Sciatic nerve (tissue), 2 donors: ENCODE measurements at places on chromosomes 13 and 19. TPM values are rescaled to one million over a fixed set of nuclear protein-coding genes. Genes with fewer than 3 reads are reported as not detected.

LMTK3 gene
- 0.76 TPM for total RNA-seq

CNMD gene
- total RNA-seq: 0.27 TPM

SLC5A5 gene
- not detected for total RNA-seq

SMIM24 gene
- not detected for total RNA-seq

C19orf85 gene
- total RNA-seq: not detected

ZNF607 gene
- total RNA-seq: 11.5 TPM

NR1H2 gene
- total RNA-seq: 73.7 TPM

CPB2 gene
- not detected for total RNA-seq

FXYD1 gene
- 460 TPM for total RNA-seq

PNMA8B gene
- total RNA-seq: 3.6 TPM

CD79A gene
- total RNA-seq: 2.1 TPM

PAN3 gene
- 54.0 TPM for total RNA-seq

FCAR gene
- total RNA-seq: 5.2 TPM

SEMA6B gene
- 28.2 TPM for total RNA-seq

KCNC3 gene
- 2.7 TPM for total RNA-seq

MATK gene
- total RNA-seq: 1.6 TPM

BEST2 gene
- not detected for total RNA-seq

TRIM28 gene
- total RNA-seq: 168 TPM

IQCN gene
- total RNA-seq: 12.7 TPM

ZNF829 gene
- 4.1 TPM for total RNA-seq

FUT2 gene
- not detected for total RNA-seq

APOC4 gene
- not detected for total RNA-seq

UBE2L5 gene
- total RNA-seq: 0.22 TPM

TEX29 gene
- total RNA-seq: 1.6 TPM

CGB3 gene
- not detected for total RNA-seq

ZNF723 gene
- total RNA-seq: not detected

FGF9 gene
- 2.1 TPM for total RNA-seq

PROSER1 gene
- 19.3 TPM for total RNA-seq

RNF17 gene
- not detected for total RNA-seq

ACP7 gene
- total RNA-seq: 1.6 TPM

POU4F1 gene
- not detected for total RNA-seq

RHPN2 gene
- 4.5 TPM for total RNA-seq

MBNL2 gene
- 102 TPM for total RNA-seq

LAIR1 gene
- total RNA-seq: 44.7 TPM

CLEC4M gene
- not detected for total RNA-seq

CD37 gene
- 21.3 TPM for total RNA-seq

OR2Z1 gene
- total RNA-seq: not detected

CYP2S1 gene
- 1.1 TPM for total RNA-seq

SMIM44 gene
- total RNA-seq: not detected

ZSCAN5B gene
- not detected for total RNA-seq
